ENCODE measurements at places on chromosomes 7 and 10.

DNA sequence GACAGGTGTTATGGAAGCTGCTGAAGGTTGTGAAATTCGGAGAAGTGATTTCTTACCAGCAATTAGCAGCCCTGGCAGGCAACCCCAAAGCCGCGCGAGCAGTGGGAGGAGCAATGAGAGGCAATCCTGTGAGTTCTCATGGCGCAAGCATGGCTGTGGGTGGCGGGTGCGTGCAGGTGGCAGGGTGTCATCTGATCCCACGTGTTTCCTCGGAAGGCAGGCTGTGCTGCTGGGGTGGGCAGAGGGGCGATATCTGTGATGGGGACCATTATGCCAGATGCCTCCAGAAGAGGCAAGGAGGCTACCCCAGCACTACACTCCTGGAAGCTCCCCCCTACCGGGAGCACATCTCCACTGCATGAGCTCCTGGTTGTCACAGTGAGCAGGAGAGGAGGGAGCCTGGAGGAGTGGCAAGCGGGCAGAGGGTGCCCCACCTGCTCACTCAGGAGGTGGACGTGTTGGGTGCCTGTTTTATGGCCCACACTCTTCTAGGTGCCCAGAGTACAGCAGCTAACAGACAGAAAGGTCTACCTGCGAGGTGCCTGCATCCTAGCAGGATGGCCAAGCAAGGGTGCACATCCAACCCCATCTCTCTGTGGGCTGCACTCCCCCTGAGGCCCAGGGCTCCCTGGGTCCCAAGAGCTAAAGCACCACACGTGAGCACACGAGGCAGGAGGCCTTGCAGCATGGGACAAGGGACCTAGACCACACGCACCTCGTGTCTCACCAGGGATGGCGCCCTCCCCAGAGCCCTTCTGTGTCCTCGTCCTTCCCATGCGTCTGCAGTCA is 204.7 kb downstream of the EBF3 start:
- DNase-seq = no peak

DNA sequence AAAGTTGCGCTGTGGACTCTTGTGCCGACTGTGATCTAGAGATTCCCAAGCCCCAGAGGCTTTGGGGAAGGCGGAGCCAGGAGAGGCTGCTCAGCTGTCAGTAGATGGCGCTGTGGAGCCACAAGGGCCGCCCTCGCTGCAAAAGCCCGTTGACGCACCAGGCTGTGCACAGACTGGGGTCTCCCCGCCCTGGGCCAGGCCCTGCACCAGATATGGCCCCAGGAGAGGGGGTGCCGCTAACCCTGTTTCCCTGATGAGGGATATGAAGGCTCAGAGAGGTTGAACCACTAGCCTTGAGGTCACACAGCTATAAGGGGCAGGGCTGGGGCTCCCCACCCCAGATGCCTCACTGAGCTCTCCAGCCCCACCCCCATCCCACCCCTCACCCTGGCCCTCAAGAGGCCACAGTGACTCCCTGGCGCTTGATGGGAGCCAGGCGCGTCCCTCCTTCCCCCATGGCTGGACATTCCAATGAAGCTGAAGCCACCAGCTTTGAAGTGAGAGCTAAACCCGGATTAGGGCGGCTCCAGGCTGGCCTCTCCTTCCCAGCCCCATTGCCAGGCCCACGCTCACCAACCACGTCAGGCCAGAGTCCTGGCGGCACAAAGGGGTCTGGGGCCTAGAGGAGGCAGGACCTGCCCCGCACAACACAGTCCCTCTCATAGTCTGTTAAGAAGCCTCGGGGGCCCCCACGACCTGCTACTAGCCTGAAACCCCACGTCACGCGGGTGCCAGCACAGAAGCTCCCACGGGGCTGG is 26.4 kb downstream of the MYL10 start:
- DNase-seq = peak; percentile 24

DNA sequence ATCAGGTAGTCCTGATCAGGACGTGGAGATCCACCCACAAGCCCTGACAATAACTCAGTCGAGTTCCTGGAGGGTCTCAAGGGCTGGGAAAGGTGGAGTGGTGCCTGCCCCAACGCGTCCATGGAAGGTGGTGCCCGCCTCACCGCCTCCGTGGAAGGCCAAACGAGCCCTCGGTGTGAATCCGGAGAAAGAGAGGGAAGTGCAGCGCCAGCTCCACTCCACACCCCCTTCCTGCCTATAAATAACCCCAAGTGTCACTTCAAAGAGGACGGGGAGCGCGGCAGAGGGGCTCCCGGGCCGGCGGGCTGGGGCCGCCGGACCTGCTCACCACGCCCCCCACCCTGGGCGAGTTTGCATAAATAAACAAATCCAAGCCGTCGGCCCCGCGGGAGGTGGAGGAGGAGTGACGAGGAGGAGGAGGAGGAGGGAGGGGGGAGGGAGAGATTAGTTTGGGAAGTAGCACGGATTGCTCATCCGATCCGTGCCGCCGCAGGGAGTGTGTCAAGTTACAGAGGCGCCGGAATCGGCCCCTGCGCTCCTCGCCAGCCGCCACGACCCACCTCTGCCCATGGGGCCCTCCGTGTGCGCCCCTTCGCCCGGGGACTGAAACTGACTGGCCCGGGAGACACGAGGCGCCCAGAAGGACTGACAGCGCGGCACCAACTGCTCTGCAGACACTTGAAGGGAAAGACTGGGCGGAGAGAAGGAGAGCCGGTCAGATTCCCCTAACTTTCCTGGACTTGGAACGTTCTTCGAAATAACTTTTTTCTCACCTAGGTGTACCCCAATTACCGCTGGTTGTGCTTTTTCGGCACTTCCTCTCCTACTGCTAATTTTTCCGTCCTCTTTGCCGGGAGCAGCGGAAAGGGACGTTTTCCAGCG is at the start of gene COL13A1:
TSS of gene COL13A1 (plus strand) at position 473 of the 882 bp plus-strand sequence. CDS start 518 bp downstream, outside the sequence.
- DNase-seq = no peak

GRCh38 chr10:46995234-46995633 is 84.0 kb downstream of the PTPN20 start:
- DNase-seq = no peak

DNA sequence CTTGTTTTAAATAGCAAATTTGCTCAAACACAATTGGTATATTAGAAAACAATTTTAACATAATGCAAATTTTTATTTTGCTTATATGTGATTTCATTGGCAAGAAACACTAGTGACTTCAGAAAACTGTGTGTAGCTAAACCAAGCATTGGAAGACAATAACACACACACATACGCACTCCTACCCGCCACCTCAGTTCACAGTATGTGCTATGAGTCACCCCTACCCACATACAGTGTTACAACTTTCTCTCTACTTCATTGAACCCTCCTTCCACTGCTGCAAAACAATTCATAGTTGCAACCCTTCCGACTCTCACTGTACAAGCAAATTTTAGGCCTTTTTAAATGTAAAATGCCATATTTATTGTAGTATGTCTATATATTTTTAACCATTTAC is 119.9 kb upstream of the THSD7A start:
- no peak for DNase-seq

- no peak for DNase-seq
These were observed 684 bp upstream of the HOXA5 start for GRCh38 chr7:27143950-27144780.

- DNase-seq = no peak
These were observed 124.9 kb downstream of the CYP26A1 start for GRCh38 chr10:93198401-93199131.

DNA sequence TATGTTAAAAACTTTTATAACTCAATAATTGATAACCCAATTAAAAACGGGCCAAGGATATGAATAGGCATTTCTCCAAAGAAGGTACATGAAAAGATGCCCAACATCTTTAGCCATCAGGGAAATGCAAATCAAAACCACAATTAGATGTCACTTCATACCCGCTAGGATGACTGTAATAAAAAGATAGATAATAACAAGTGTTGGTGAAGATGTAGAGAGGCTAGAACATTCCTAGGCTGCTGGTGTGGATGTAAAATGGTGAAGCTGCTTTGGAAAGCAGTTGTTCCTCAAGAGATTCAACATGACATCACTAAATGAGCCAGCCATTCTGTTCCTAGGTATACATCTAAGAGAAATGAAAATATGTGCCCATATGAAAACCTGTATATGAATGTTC is 35.6 kb downstream of the CAMK1D start:
- no peak for DNase-seq

DNA sequence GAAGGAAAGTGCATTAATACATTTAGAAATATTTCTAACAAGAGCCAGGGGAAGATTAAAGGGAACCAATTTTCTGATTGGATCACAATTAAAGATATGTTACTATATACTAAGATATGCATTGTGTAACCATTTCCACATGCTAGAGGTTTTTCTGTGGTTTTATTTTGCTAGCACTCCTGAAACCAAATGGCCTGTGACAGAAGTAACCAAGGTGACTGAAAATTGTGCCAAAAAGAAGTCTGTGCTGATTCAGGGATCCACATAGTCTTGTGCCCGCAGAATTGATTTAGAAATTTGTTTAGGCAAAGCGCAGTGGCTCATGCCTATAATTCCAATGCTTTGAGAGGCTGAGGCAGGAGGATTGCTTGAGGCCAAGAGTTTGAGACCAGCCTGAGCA is 1.8 kb downstream of the CC2D2B start:
- no peak for DNase-seq

- DNase-seq = no peak
These were observed 271.2 kb downstream of the ARHGAP12 start for GRCh38 chr10:31657434-31657872.

- no peak for DNase-seq
These were observed 245.2 kb downstream of the PAXIP1 start for GRCh38 chr7:154757756-154758155.

All from stimulated activated CD8-positive, alpha-beta memory T cell treated with anti-CD3 and anti-CD28 coated beads, Interleukin-15, amount 100 ng/mL, for 4 hours (primary cell).